ENCODE measurements at places on chromosomes 1 and 21.

- no peak for DNase-seq
Measured at GRCh38 chr1:206058927-206059292, 5.9 kb downstream of the RHEX start.

GRCh38 chr1:179817789-179818188 lies 59.8 kb downstream of the TOR1AIP2 start:
- no peak for DNase-seq

DNA sequence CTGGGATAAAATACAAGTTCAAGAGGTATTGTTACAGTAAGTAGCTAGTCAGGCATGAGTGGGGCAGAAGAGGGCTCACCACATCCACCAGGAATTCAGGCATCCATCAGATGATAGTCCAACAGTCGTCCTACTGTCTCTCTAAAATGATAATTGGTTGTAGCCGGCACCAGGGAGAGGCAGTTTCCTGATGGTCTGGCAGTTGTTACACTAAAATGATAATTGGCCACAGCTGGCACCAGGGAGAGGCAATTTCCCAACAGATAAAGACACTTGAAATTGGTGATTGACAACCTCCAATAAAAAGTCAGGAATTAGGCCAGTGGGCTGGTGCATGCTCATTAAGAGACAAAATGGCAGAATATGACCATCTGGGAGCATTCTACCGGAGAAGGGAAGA lies 545.8 kb downstream of the AMY1C start:
- peak; percentile 76 for DNase-seq

DNA sequence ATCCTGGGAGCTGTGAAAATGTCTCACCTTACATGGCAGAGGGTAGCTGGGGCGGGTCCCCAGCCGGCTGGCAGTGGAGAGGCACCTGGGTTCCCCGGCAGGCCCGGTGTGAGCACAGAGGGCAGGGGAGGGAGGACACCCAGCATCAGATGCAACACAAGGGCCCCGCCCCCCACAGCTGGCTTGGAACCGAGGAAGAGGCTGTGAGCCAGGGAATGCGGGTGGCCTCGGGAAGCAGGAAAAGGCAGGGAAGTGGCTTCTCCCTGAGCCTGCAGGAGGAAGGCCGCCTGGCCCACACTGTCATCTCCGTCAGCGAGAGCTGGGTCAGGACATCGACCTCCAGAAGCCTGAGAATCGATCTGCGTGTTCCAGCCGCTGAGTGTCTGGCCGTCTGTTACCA lies 87.3 kb downstream of the SIK1 start:
- no peak for DNase-seq

GRCh38 chr1:197066719-197067456 lies at the start of gene F13B:
Gene F13B, minus strand, starts transcription at chr1:197067260. Its CDS starts 37 bp downstream, at chr1:197067223.
- DNase-seq, result no peak

- no peak for DNase-seq
Measured at GRCh38 chr1:111596499-111596898, 23.1 kb upstream of the RAP1A start.

DNA sequence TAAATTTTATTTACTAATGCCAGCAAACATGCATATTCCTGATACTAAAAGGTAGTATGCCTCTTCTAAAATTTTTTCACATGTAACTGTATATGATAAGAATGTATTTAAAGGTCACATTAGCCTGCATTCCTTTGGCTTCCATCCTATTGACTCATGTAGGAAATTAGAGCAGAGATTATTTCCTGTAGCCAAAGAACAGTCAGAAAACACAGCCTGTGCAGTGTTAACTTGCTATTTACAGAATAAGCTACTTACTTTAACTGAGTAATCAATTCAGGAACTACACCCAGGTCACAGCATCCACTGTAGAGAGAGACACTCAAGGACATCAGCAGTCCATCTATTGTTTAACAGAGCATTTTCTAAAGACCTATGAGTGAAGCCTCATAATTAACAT lies 154.5 kb upstream of the ADGRL4 start:
- no peak for DNase-seq

DNA sequence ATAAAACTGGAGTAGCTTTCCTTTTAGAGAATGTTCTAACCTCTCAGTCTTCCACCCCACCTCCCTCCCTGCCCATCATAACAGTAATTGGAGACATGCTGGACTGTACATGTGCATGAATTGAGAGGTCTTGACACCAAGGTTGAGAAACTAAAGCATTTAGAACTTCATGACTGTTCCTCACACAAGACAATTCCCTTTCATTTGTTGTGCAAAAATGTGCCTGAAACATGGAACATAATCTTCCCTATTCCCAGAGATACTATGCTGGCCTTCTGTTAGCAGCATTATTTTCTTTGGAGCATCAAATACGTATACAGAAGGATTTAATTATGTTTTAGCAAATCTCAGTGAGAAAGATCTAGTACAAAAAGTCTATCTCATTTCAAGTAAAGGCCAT lies 97.5 kb upstream of the KCNE2 start:
- DNase-seq, result no peak

DNA sequence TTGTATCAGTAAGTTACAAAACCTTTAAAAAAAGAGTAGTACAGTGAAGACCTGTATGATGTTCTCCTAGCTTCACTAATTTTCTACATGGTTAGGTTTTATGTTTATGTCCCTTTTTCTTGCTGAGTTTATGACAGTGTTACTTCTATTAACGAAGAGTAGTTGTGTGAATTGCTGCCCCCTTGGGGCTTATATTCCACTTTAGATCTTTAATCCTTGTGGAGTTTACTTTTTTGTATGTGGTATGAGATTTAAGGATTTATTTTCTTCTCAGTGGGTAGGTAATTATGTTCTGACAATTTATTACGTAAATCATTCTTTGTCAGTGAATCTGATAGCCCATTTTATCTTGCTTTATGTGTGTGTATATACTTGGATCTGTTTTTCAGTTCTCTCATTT lies 14.8 kb downstream of the KCTD3 start:
- no peak for DNase-seq

DNA sequence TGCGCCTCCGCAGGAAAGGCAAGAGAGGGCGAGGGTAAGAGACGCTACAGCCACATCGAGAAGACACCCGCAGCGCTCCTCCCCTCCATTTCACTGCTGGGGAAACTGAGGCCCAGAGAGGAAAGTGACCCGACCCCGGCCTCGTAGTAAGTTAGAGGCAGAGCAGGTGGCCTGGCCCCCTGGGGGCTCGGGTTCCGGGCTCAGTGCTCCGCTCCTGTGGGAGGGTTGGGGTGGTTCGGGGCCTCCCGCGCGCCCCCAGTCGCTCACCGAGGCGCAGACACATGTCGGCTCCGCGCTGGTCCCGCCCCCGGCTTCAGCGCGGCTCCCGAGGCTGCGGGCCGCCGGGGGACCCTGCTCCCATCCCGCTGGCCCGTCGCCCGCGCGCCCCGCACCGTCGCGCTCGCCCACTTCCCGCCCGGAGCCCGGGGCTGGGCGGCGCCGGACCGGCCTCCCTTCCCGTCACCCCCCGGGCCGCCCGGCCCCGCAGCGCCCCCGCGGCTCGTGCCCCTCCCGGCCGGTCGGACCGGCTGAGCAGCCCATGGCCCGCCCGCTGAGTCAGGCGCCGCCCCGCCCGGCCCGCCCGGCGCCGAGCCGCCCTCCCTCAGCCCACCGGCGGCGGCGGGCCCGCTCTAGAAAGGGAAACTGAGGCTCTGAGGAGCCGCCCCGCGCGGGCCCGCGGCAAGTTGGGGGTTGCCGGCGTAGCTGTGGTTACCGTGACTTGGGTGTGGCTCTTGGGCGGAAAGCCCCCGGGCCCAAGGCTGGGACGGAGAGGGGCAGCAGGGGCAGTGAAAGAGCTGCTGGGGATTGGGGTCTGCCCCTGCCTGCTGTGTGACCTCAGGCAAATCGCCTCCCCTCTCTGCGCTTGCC lies at the start of gene TMEM54:
TMEM54 (minus strand) TSS at position 434 of the 867 bp plus-strand sequence; CDS start at position 283, 151 bp downstream.
- DNase-seq, result no peak

DNA sequence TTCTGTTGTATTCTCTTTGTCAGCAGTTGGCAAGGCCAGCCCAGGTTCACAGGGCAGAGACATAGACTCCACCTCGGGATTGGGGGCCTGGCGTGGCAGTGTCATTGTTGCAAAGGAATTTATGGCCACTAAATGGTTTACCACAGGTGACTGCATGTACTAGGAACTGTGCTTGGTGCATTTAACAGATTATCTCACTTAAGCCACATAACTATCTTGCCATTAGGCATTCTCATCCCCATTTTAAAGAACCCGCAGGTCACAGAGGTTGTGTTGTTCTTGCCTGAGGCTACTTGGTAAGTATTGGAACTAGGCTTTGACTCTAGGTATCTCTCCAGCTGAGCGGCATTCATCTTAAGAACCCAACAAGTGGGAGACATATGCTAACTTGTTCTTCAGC lies 9.7 kb downstream of the TLCD4 start:
- no peak for DNase-seq

DNA sequence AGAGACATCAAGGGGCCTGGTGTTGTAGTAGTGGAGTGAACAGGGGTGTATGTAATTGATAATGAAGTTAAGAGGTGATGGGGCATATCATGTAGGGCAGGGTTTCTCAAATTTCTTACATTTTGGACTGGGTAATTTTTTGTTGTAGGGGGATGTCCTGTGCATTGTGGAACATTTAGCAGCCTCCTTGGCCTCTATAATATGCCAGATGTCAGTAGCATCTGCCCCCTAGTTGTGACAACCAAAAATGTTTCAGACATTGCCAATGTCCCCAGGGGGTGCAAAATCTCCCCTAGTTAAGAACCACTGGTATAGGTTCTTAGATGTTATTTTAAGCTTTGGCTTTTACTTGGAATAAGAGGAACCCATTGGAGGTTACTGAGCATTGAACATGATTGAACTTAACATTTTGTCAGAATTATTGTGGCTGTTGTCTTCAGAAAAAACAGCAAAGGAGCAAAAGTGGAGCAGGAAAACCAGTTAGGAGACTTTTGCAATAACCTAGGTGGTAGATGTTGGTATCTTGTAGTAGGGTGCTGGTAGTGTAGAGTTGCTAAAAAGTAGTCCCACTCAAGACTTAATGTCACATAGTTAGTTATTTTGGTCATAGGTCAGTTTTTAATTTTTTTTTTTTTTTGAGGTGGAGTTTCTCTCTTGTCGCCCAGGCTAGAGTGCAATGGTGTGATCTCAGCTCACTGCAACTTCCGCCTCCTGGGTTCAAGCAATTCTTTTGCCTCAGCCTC lies 6.2 kb downstream of the ZNF326 start:
- DNase-seq, result no peak

- DNase-seq, result no peak
Measured at GRCh38 chr1:66767626-66768025, 15.4 kb downstream of the DYNLT5 start.

DNA sequence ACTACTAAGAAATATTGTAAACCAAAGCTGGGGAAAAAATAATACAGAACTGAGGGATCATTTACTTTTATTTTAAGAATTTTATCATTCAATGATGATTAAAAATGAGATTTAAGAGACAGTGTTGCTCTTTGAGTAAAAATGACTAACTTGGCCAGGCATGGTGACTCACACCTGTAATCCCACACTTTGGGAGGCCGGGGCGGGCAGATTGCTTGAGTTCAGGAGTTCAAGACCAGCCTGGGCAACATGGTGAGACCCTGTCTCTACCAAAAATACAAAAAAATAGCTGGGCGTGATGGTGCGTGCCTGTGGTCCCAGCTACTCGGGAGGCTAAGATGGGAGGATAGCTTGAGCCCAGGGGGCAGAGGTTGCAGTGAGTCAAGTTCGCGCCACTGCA lies 21.8 kb upstream of the PLEKHO1 start:
- DNase-seq, result no peak

GRCh38 chr1:212698467-212699103 lies 1.1 kb downstream of the BATF3 start:
- no peak for DNase-seq

- DNase-seq, result no peak
Measured at GRCh38 chr21:35212393-35213127, 163.5 kb upstream of the RUNX1 start.

- DNase-seq, result no peak
Measured at GRCh38 chr1:230236301-230237008, 169.4 kb downstream of the GALNT2 start.

DNA sequence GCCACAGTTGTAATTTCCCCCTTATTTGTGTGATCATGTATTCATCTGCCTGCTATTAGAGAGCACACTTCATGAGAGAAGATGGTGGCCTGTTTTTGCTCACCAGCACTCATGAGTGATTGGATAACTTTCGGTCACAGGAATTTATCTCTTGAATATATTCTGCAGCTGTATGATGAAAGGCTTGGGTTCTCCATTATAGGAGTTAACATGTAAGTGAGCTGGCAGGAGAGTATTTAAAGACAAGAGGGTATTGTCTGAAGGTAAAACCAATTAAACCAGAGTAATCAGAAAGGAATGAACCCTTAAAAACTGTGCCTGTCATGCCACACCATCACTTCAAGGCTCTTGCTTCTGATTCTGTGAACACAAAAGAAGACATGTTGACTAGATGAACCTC lies 574.9 kb upstream of the CAMK1G start:
- DNase-seq, result no peak

GRCh38 chr1:116107371-116107770 lies 3.8 kb upstream of the MAB21L3 start:
- no peak for DNase-seq

- DNase-seq, result peak; percentile 4
Measured at GRCh38 chr1:67214420-67215174, 48.3 kb downstream of the IL23R start.

- no peak for DNase-seq
Measured at GRCh38 chr21:32666258-32666657, 54.1 kb upstream of the CFAP298 start.

- DNase-seq, result no peak
Measured at GRCh38 chr1:204733289-204733688, 47.8 kb upstream of the LRRN2 start.

- DNase-seq, result no peak
Measured at GRCh38 chr1:68287241-68287640, 54.9 kb upstream of the WLS start.

DNA sequence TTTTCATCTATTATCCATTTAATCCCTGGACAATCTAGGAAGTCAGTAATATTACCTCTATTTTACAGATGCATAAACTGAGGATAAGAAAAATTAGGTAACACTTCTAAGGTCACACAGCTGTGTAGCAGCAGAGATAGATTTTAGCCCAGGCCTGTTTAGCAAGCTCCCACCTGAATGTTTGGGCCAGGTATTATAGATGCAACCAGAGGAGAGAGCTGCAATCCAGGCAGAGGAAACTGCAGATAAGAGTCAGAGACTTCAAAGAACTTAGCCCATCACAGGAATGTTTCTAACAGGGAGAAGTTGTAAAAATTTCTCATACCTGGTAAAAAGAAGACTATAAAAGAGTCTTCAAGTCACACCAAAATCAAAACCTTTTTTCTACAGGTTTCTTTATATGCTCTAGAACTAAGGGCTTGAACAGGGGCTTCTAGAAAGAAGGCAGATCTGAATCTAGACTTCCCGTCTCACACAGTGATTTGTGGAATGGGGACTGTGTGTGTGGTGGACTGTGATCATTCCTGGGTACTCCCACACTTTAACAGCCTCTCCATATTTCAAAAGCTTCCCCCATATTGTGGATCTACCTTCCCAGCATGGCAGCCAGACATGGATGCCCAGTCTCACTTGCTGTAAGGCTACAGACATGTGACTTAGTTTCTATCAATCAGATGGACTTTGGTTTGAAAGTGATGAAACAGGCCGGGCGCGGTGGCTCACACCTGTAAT lies 128.7 kb downstream of the TLR5 start:
- no peak for DNase-seq

GRCh38 chr1:37752583-37753471 lies 12.1 kb downstream of the EPHA10 start:
- peak; percentile 48 for DNase-seq

GRCh38 chr1:234091876-234092275 lies 187.4 kb downstream of the SLC35F3 start:
- no peak for DNase-seq
